Stimulated activated CD4-positive, alpha-beta T cell treated with anti-CD3 and anti-CD28 coated beads, Interleukin-15, amount 100 ng/mL, for 1 hour (primary cell): ENCODE measurements at places on chromosomes 2 and 18.

DNA sequence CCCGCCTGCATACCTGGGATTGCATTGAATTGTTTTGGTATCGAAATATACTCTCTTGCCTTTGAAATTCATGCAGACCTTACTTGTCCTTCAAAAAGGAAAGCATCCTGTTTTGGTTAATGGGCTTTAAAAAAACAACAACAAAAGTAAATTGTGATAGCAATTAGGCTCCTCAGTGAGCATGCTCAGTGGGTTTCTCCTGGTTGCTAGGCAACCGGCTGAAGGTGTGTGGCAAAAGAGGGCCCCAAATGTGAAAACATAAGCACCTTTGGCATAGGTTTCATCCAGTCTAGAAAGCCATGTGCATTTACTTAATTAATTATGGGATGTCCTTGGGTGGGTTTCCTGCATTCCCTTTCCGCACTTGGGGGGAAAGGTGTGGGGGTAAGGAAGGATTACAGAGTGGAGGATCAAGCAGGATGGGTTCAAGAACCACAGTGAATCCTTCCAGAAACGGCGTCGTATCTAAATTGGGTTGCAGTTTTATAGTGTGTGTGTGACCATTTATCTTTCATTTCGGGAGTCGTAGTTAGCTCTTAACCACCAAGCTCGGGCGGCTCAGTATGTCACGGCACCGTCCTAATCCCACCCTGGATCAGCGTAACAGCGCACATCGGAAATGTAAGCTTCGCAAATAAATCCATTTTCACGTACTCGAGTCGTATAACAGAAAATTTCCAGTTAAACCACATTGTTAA is 274.9 kb upstream of the TCF4 start:
- DNase-seq, result no peak

- no peak for DNase-seq
Measured at GRCh38 chr18:45373286-45373880, 241.9 kb upstream of the SLC14A2 start.

- no peak for DNase-seq
Measured at GRCh38 chr2:33343387-33343895, 133.0 kb upstream of the RASGRP3 start.

- DNase-seq, result no peak
Measured at GRCh38 chr2:10140841-10141610, 18.5 kb downstream of the RRM2 start.

GRCh38 chr18:26460449-26461091 is 87.8 kb downstream of the KCTD1 start:
- no peak for DNase-seq

GRCh38 chr2:202510911-202511310 is 123.9 kb upstream of the FAM117B start:
- no peak for DNase-seq

DNA sequence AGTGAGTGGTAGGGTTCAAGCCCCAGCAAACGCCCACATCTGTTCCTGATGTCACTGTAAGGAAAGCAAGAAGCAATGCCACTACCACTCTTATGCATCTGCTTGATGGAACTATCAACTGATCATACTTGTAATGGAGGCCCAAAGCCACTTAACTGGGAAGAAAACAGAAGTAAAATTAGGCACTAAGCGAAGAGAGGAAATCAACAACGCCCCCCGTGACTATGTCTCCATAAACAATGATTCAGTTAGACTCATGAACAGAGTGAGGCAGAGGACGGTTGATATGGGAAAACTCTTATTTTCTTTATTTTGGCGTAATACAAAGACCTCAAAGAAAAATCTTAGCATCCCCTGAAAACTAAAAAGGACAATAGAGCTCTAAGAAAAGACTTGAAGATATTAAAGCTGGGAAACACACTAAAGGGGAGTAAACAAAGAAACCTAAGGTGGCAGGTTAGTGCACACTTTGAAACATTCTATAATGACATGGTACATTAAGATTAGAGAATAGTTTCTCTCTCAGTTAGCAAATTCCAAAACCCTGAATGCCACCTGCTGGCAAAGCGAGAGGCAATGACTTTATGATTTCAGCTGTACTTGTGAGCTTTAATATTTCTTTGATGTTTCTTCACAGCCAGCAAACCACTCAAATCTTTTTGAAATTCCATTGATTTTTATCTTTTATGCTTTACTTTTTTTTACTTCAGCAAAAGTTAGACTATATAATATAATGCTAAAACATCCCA is 86.5 kb downstream of the LRP2 start:
- no peak for DNase-seq

- no peak for DNase-seq
Measured at GRCh38 chr2:174518395-174518794, 31.6 kb upstream of the GPR155 start.

- DNase-seq, result no peak
Measured at GRCh38 chr2:102141970-102142828, at the start of gene IL1R1. TSS of gene IL1R1 (plus strand) at chr2:102142746. CDS start at chr2:102157725, 14,979 bp downstream.
